ENCODE measurements at places on chromosomes 5 and 9.

DNA sequence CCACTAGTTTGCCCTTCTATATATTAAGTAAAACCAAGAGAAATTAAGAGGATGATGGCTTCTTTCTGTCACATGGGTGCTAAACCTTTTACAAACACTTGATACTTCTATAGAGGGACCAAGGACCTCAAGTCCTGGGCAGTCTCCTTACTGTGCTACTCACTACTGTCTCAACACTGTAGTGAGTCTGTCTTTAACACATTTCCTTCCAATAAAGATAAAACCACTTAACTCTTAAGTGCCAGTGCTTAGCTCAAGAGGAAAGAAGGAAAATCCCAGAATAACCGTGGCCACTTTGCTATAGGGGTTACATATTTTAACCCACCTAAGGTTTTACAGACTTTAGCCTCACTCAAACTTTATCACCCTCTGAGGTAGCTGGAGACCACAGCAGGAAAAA, 4.4 kb upstream of the GRPEL2 start:
- no peak for DNase-seq

- no peak for DNase-seq
These were observed 219.0 kb upstream of the CDH12 start for GRCh38 chr5:23072179-23072578.

GRCh38 chr9:16121601-16122286, 568.9 kb downstream of the CCDC171 start:
- DNase-seq = peak; percentile 82

DNA sequence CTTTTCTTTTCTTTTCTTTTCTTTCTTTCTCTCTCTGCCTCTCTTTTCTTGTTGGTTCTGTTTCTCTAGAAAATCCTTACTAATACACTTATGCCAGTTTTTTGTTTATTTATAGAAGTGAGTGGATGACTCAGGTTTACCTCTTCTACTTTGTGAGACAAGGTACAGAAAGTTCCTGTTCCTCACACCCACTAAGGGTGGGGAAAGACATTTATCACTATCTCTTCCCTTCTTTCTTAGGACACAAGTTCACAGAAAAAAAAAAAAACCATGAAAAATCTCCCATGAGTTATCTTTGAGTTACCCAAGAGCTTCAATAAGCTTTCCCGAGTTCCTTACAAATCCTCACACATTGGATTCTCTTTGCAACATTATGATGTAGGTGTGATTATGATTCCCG, 60.9 kb upstream of the CD180 start:
- no peak for DNase-seq

DNA sequence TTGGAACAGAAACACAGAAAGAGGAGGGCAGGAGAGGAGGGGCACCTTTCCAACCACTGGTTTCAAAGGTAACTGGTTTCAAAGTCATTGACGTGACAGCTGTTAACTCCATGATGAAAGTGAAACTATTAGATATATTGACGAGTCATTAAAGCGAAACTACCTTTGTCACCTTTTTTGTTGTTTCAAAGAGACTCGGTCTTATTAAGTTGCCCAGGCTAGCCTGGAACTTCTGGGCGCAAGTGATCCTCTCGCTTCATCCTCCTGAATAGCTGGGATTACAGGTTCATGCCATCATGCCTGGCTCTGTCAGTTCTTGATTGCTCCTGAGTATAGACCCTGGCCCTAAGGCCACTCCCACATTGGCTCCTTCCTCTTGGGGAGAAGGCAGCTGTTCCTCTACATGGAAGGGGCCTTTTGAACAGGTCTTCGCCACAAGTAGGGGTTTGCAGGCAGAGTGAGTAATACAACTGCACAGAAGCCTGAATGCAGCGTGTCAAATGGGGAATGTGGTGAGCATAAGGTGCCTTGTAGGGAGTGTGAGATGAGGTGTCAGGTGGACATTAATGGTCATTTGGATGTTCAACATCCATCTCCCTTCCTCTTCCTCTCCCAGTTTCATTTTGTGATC, 3.4 kb upstream of the F12 start:
- no peak for DNase-seq

DNA sequence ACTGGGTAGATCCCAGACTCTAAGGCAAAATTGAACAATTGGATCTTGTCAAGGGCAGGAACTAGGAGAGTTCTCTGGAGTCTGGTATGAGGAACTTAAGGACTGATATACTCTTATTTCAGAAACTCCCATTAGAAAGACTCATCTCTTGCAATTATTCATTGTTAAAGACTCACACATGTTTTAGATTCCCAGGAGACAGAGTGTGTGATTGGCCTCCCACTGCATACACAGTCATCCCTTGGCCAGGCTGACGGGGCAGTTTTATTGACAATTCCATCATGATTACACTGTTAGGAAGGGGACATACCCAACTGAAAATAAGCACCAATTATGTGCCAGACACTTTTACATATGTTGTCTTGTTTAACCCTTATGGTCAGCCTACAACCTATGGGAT, 347.2 kb downstream of the DMAC1 start:
- DNase-seq = peak; percentile 13

GRCh38 chr9:71549023-71549422, 219.3 kb downstream of the CEMIP2 start:
- DNase-seq = no peak

GRCh38 chr5:109199799-109200620, 209.8 kb downstream of the PJA2 start:
- no peak for DNase-seq

- DNase-seq = no peak
These were observed 172.3 kb upstream of the MVB12B start for GRCh38 chr9:126154182-126154827.

- DNase-seq = no peak
These were observed 11.9 kb downstream of the DELE1 start for GRCh38 chr5:141935538-141935937.

DNA sequence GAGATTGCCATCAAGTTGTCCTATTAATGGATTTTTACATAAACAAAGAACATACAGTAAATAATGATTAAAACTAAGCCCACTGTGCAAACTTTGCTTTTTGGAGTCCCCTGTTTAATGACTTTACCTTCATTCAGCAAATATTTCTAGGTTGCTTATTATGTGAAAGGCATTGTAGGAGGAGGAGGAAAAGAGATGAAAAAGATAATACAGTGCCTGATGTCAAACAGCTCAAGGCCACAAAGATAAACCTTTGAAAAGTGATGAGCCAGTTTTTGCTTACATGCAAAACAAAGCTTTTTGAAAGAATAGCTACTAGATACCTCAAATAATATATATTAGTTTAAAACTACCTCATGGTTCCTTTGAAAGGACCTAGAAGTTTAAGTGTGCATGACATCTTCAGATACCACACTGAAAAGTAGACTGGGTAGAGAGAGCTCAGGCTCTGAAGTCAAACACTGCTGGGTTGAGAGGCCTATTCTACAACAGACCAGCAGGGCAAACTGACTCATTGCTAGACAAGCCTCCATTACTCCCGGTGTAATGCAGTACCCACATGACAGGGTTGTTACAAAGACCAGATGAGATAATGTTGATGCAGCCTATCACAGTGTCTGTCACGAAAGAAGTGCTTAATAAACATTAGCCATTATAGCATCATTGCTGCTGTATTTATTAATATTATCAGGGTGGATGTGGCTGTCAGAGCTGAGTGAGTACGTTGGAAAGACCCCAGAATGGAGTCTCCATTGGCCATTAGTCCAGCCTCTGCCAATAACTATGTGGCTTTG, 11.8 kb downstream of the DEPDC1B start:
- DNase-seq = peak; percentile 71
